ENCODE measurements at places on chromosomes 4 and X.

DNA sequence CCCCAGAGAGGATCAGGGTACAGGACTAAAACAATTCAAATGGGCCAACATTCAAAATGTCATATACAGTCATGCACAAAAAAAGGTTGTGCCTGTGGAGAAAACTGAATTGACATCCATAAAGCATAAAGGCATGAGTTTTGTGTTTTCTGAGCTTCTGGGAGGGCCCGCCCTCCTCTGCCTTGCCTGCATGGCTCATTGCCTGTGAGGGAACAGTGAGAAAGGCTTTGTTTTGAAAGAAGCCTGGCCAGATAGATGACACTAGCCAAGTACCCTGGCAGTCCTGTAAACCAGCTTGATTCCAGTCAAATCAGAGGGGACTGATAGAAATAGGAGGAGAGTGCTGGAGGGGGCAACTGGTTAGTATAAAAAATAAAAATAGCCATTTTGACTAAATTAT is 194.3 kb downstream of the KIT start:
- no peak for DNase-seq

- DNase-seq: no peak
Observed at GRCh38 chrX:21725496-21725895, 32.4 kb downstream of the SMPX start.

DNA sequence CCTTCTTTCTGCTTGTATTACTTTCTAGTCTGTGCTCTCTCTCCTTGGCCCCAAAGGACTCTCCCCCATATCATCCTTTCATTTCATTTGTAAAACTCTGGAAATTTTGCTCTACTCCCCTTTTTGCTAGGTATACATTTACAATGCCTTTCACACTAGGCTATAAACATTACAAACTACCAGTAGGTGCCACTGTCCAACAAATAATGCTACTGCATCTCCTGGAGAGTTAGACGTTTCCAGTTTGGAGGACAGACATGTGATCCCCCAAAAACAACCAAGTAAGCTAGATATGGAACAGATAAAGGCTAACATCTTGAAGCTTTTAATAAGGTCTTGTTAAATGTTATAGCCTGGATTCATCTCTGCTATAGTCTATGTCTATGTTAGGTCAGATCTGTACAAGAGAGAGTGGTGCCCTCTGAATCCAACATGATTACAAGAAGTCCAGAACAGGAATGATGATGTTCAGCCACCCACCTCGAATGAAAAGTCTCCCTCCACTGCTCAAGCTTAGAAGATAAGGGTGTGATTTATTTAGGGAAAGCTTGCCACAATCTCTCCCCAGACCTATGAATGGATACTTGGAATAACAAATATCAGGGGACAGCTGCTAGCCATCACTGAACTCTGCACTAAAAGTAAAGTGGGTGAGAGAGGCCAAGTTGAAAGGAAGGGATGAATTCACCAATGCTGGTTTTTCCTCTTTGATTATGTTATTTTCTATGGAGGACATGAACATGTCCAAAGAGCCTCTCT is 14.3 kb downstream of the CBR4 start:
- no peak for DNase-seq

DNA sequence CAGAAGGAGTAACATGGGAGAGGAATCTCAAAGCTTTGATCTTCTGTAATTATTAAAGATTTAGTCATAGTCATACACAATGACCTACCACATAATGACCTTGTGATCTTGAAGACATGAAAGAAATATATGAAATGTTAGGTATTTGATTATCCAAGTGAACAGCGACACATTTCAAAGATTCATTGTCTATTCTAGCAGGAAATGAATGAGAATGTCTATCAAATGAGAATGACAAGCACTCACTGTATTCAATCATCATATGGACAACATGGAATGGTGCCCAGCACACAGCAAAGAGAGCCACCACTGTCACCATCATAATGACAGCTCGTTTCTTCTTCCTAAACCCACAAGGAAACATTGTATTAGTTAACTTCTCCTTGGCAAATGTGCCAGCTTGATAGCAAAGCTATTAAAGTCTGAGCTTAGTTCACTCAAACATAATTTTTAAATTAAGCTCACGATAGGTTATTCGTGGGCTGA is 50.6 kb downstream of the QRFPR start:
- DNase-seq: no peak

DNA sequence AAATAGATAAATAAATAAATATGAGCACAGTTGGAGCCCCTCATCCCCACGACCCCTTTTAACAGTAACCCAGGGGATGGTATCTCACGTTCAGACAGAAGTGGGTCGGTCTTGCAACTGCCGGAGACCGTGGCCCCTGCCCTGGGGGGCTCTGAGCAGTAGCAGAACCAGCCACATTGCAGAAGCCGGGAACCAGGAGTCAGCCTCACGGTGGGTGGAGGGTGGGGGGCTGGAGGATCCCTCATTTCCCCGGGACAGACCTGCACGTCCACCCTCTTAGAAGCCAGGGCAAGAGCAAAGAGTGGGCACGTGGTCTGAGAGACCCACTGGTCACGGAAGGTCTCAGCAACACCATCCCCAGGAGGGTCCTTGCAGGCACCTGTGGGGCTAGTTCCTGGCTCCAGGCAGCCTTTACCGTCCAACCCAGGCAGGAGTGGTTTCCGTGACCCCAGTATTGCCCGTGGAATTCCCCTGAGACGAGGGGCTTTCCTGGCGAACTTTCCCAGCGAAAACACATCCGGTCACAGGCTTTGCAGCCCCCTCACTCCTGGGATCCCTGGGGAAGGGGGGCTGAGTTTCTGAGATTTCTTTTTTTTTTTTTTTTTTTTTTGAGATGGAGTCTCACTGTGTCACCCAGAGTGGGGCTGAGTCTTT is 8.8 kb upstream of the IL3RA start:
- no peak for DNase-seq

GRCh38 chrX:97452283-97452682 is 568.6 kb downstream of the RPA4 start:
- DNase-seq: no peak

Measured in activated CD8-positive, alpha-beta memory T cell treated with anti-CD3 and anti-CD28 coated beads for 1 hour (primary cell).